Psoas muscle (tissue), 8 donors: ENCODE measurements at places on chromosomes 5 and 9. TPM values are rescaled to one million over a fixed set of nuclear protein-coding genes. Genes with fewer than 3 reads are reported as not detected.

DNA sequence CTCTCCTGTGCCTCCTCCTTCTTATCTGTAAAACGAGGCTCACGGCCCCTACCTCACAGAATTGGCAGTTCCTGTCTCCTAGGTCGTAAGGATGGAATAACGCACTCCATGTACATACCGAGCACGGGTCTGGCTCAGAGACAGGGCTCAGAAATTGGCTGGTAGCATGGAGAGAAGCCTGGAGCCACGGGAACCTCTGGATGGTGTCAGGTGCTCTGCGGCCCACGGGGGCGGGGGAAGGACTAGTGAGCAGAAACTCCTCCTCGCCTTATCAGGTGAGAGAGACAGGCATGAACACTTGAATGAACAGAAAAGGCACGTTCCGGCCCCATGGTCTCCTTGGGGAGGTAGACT, 15.4 kb upstream of the C5orf47 start:
- no peak for DNase-seq
- H3K4me1 ChIP-seq = peaks cover 5% of the 10 kb centered on the region
- no peaks in the 10 kb centered on the region for H3K36me3 ChIP-seq
- H3K27ac ChIP-seq = peak overlapping the region; percentile 54
- H3K27me3 ChIP-seq = no peaks in the 10 kb centered on the region

DNAH5 gene
- polyA plus RNA-seq = 0.05 TPM

GRCh38 chr5:43772764-43773477, 169.9 kb downstream of the NNT start:
- no peaks in the 10 kb centered on the region for H3K36me3 ChIP-seq
- no peak overlapping the region for H3K27ac ChIP-seq
- H3K4me1 ChIP-seq = no peaks in the 10 kb centered on the region
- DNase-seq = no peak
- no peak overlapping the region for H3K4me3 ChIP-seq

DNA sequence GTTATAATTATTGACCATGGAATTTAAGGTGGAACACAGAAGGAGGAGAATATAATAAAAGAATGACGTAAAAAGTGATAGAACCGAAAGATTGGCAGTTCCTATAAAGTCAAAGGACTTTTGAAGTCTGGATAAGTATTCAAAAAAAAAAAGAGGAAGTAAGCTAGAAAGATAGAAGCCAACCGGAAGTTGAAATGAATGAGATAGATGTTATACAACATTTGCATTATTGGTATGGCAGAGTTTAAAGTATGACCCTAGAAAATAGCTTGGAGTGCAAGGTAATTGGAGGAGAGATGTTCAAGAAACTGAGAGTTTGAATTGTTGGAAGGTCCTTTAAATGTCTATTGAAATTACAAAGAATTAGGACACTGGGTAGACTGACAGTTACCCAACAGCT, 293.6 kb downstream of the FER start:
- no peaks in the 10 kb centered on the region for H3K36me3 ChIP-seq
- H3K27ac ChIP-seq = no peak overlapping the region
- H3K27me3 ChIP-seq = no peaks in the 10 kb centered on the region
- no peak overlapping the region for H3K4me3 ChIP-seq
- H3K4me1 ChIP-seq = no peaks in the 10 kb centered on the region

DNA sequence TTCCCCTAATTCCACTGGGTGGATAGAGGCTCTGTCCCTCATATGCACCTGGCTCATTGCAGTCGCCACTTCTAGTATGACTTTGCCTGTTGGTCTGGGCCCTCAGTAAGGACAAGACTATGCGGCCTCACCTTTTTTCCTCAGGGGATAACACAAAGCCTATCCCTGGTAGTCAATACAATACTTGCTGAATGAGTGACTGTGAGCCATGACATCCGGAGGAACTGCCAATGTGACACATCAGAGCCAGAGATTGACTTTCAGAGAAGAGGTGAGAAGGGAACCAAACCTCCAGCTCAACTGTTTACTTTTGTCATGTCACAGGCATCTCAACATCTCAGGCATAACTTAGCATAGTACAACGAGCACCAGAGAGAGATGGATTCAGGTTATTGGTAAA, 371.3 kb downstream of the DMRT2 start:
- no peaks in the 10 kb centered on the region for H3K4me1 ChIP-seq
- no peak overlapping the region for H3K4me3 ChIP-seq
- no peaks in the 10 kb centered on the region for H3K36me3 ChIP-seq
- H3K27me3 ChIP-seq = no peaks in the 10 kb centered on the region
- no peak for DNase-seq
- no peak overlapping the region for H3K27ac ChIP-seq

- H3K4me3 ChIP-seq = no peak overlapping the region
- no peaks in the 10 kb centered on the region for H3K4me1 ChIP-seq
- H3K27me3 ChIP-seq = peaks cover 8% of the 10 kb centered on the region
- no peaks in the 10 kb centered on the region for H3K36me3 ChIP-seq
- H3K27ac ChIP-seq = no peak overlapping the region
These were observed 2.7 kb downstream of the HEMGN start for GRCh38 chr9:97935276-97935675.

GRCh38 chr5:148922606-148923005, 96.2 kb downstream of the ADRB2 start:
- DNase-seq = no peak
- no peak overlapping the region for H3K4me3 ChIP-seq
- H3K36me3 ChIP-seq = no peaks in the 10 kb centered on the region
- no peak overlapping the region for H3K27ac ChIP-seq

- H3K27me3 ChIP-seq = no peaks in the 10 kb centered on the region
- H3K36me3 ChIP-seq = no peaks in the 10 kb centered on the region
- H3K27ac ChIP-seq = peak overlapping the region; percentile 77
These were observed 209.9 kb downstream of the AOPEP start for GRCh38 chr9:94936419-94936818.

- H3K4me1 ChIP-seq = no peaks in the 10 kb centered on the region
- H3K27ac ChIP-seq = no peak overlapping the region
- H3K27me3 ChIP-seq = no peaks in the 10 kb centered on the region
- H3K36me3 ChIP-seq = no peaks in the 10 kb centered on the region
These were observed 120.9 kb upstream of the C6 start for GRCh38 chr5:41334221-41334620.

MARCHF11 gene
- not detected for polyA plus RNA-seq

- H3K4me3 ChIP-seq = no peak overlapping the region
- no peak overlapping the region for H3K27ac ChIP-seq
- H3K4me1 ChIP-seq = no peaks in the 10 kb centered on the region
- peaks cover 4% of the 10 kb centered on the region for H3K27me3 ChIP-seq
- H3K36me3 ChIP-seq = no peaks in the 10 kb centered on the region
These were observed 79.1 kb upstream of the FSTL4 start for GRCh38 chr5:133691448-133691847.

GRCh38 chr5:142716963-142717362, 31.1 kb upstream of the FGF1 start:
- DNase-seq = no peak
- no peak overlapping the region for H3K4me3 ChIP-seq
- H3K27me3 ChIP-seq = no peaks in the 10 kb centered on the region

- no peak overlapping the region for H3K27ac ChIP-seq
- H3K27me3 ChIP-seq = no peaks in the 10 kb centered on the region
- DNase-seq = no peak
- no peaks in the 10 kb centered on the region for H3K4me1 ChIP-seq
These were observed 563.5 kb downstream of the PRR16 start for GRCh38 chr5:121027636-121028035.

SHOC1 gene
- polyA plus RNA-seq = not detected

ANKRD20A1 gene
- polyA plus RNA-seq = 0.30 TPM

- no peak overlapping the region for H3K4me3 ChIP-seq
- no peak for DNase-seq
- no peaks in the 10 kb centered on the region for H3K27me3 ChIP-seq
- no peaks in the 10 kb centered on the region for H3K4me1 ChIP-seq
These were observed 1352.0 kb upstream of the NUDT12 start for GRCh38 chr5:104914536-104915070.

GRCh38 chr5:10844016-10844415, 83.0 kb upstream of the DAP start:
- H3K4me3 ChIP-seq = no peak overlapping the region
- H3K27ac ChIP-seq = no peak overlapping the region
- no peak for DNase-seq

DNA sequence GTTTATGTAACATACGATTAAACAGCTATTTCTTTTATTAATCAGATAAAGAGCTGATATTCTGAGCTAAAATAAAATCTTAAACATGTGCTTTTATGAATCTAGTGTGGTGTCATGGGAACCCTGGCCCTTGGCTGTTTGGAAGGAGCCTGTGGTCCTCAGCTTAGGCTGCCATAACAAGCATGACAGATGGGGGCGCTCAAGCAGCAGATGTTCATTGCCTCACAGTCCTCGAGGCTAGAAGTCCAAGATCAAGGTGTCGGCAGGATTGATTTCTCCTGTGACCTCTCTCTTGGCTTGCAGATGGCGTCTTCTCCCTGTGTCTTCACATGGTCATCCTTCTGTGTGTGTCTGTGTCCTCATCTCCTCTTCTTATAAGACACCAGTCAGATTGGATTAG, 448.2 kb downstream of the GADD45G start:
- H3K36me3 ChIP-seq = no peaks in the 10 kb centered on the region
- H3K27ac ChIP-seq = no peak overlapping the region
- H3K4me1 ChIP-seq = no peaks in the 10 kb centered on the region
- no peak overlapping the region for H3K4me3 ChIP-seq
- no peaks in the 10 kb centered on the region for H3K27me3 ChIP-seq
- DNase-seq = no peak
